ENCODE measurements at places on chromosomes 6 and 20.

GRCh38 chr6:146551545-146551944 is 7.9 kb downstream of the RAB32 start:
- DNase-seq, result no peak

GRCh38 chr6:112154711-112155110 is 67.3 kb downstream of the FAM229B start:
- DNase-seq, result no peak

- no peak for DNase-seq
These were observed 48.1 kb downstream of the COL9A1 start for GRCh38 chr6:70254784-70255183.

DNA sequence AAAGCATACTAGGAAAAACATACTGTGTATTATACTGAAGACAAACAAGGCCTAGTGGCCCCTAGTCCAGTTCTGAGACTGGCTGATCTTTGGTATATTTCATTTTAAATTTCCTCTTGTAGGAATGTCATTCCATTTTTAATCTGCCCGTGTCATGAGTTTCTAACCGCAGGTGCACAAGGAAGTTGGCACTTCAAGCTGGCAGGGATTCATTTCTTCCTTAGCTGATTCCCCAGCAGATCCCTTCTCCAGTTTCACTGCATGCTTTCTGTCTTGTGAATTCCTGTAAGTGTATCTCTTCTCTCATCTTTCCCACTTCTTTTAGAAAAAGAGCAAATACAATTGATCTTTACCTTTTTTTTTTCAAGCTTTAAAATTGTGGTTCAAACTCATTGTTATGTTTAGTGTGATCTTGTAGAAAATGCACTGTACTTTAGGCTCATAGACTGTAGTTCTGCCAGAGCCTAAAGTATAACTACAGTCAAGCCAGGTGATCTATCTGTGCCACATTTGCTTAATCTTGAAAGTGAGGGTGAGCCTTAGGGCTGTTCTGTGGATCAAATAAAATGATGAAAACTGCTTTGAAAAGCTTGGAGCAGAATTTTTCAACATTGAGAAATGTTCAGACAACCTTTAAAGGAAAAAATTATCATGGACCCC is 37.0 kb downstream of the RNF217 start:
- no peak for DNase-seq

DNA sequence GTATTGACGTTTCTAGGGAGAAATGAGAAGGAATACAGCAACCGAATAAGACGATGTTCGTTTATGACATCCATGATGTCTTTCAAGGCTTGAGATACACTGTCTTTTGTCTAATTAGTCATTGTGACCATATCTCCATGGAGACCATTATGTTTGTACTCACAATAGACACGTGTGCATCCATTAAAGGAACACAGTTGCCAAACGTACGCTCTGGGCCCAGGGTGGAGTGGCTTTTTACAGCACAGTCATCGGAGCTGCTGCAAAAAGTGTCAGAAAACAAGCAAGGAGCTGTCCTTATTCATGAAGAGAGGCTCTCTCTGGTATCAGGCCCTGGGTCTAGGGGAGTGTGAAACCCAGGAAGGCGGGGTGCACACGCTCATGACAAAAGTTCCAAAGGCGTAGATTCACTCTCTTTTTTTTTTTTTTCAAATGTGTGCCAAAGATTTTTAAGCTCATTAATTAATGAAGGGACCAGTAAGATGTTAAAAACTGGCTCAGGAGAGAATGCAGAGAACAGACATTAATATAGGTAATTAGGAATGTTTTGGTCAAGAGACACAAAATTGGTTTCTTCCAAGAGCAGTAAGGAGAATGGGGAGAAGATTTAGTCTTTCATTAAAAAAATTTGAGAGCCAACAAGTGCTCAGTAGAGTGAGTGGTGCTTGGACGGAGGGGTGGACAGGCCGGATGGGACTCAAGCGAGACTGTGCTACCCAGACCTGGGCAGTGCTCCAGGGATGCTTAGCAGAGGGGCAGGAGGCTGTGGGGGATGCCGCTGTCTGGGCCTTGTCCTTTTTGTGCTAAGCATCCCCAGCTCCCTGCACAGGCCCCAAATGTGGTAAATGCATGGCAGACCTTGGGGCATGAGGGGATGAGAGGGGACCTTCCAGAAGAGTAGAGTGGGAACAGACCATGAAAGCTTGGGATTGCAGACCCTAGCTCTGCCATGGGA is 34.9 kb upstream of the GTSF1L start:
- no peak for DNase-seq

All from T-cell (primary cell).